ENCODE measurements at places on chromosomes 5 and 9. TPM values are rescaled to one million over a fixed set of nuclear protein-coding genes. Genes with fewer than 3 reads are reported as not detected.

ZSWIM6 gene
- total RNA-seq: 16.7 TPM

C8G gene
- total RNA-seq: not detected

LECT2 gene
- total RNA-seq: not detected

PRR16 gene
- 19.6 TPM for total RNA-seq

GRCh38 chr9:136244122-136244968, 1.3 kb downstream of the QSOX2 start:
- no peaks in the 10 kb centered on the region for H3K27me3 ChIP-seq
- H3K27ac ChIP-seq: no peak overlapping the region
- H3K4me3 ChIP-seq: peak overlapping the region; percentile 83
- DNase-seq: no peak

DNA sequence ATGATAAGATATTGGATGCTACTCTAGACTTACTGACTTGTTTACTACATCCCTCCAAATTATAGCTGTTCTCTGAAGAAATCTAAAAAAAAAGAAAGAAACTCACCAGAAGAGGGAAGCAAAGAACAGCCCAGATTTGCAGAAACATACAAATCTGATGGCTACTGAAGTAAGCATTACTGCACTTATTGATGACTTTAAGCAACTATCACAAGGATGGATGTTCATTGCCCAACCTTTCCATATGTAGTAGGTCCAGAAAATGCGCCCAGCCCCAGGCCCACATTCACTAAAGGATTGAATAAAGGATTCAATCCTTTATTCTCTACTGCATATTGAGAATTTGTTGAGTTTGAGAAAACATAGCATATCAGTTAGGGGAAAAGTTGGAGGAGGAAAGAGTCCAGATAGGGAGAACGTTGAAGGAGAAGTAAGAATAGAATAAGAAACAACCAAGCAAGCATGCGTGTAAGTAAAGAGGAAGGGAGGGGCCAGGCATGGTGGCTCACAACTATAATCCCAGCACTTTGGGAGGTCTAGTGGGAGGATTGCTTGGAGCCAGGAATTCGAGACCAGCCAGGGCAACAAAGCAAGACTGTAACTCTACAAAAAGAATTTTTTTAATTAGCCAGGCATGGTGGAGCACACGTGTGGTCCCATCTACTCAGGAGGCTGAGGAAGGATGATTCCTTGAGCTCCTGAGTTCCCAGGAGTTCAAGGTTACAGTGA, 33.8 kb upstream of the DTWD2 start:
- no peak for DNase-seq
- no peak overlapping the region for H3K27ac ChIP-seq
- H3K4me1 ChIP-seq: no peaks in the 10 kb centered on the region
- no peak overlapping the region for H3K4me3 ChIP-seq

GRCh38 chr9:36781533-36781932, 208.8 kb downstream of the MELK start:
- H3K36me3 ChIP-seq: no peaks in the 10 kb centered on the region
- no peak for DNase-seq
- H3K27me3 ChIP-seq: no peaks in the 10 kb centered on the region
- H3K27ac ChIP-seq: no peak overlapping the region
- H3K4me3 ChIP-seq: no peak overlapping the region
- no peaks in the 10 kb centered on the region for H3K4me1 ChIP-seq

GRCh38 chr5:138905541-138905940, 30.4 kb upstream of the LRRTM2 start:
- no peaks in the 10 kb centered on the region for H3K4me1 ChIP-seq
- H3K27me3 ChIP-seq: no peaks in the 10 kb centered on the region
- H3K36me3 ChIP-seq: no peaks in the 10 kb centered on the region
- no peak for DNase-seq
- H3K27ac ChIP-seq: no peak overlapping the region

DNA sequence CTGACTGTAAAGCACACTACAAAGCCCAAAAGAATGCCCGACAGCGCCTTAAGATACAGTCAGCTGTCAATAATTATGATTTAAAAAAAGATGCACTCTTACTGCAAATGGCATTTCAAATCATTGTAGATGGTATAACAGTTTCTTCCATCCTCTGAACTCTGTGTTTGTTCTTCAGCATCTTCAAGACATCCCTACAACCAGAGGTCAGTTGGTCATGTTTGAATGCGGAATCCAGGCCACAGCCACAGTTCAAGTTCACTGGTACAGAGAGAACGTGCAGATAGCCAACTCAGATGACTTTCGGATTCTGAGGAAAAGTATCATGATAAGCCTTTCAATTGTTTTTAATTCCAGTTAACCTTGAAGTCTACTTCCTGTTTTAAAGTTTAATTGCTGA, 8.7 kb upstream of the MYOT start:
- no peak overlapping the region for H3K4me3 ChIP-seq
- H3K27ac ChIP-seq: no peak overlapping the region

- H3K4me3 ChIP-seq: no peak overlapping the region
- peaks cover 4% of the 10 kb centered on the region for H3K27me3 ChIP-seq
- no peak for DNase-seq
- H3K4me1 ChIP-seq: no peaks in the 10 kb centered on the region
These were observed 74.9 kb downstream of the PDE8B start for GRCh38 chr5:77285251-77285841.

DNA sequence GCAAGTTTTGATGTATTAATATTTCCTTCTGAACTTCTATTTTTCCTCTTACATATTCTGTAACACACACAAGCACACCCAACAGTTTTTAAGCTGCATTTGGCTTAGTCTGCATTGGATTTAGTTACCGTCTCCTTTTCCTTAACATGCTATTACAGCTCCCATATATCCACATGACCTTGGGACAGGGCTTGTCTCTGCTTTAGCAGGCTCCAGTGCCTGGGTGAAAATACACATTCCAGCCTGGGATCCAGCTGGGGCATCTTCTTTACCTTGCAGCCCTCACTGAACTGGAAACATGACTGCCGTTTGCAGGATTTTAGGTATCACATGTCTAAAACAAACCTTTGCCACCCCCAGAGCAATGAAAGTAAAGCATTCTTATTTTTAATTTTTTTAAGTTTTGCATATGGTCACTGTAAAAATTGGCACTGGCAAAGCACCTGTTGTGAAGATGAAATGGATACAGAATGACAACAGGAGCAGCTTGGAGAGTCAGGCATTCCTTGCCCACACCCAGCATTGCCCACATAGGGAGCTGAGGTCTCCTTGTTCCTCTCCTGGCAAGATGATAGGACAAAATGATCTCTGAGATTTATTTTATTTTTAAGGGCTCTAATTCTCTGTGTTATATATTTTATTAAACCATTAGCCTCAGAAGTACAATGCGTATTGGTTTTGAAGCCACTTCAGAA, 4.0 kb downstream of the GADD45G start:
- DNase-seq: no peak
- H3K4me3 ChIP-seq: no peak overlapping the region
- peaks cover 26% of the 10 kb centered on the region for H3K4me1 ChIP-seq
- no peak overlapping the region for H3K27ac ChIP-seq

- H3K4me1 ChIP-seq: no peaks in the 10 kb centered on the region
- no peaks in the 10 kb centered on the region for H3K36me3 ChIP-seq
- no peak overlapping the region for H3K27ac ChIP-seq
- no peak overlapping the region for H3K4me3 ChIP-seq
These were observed 407.7 kb upstream of the IRX1 start for GRCh38 chr5:3187771-3188425.

GRCh38 chr5:40559306-40559705, 120.4 kb upstream of the PTGER4 start:
- H3K4me1 ChIP-seq: no peaks in the 10 kb centered on the region
- DNase-seq: no peak
- no peak overlapping the region for H3K4me3 ChIP-seq
- no peaks in the 10 kb centered on the region for H3K36me3 ChIP-seq
- no peak overlapping the region for H3K27ac ChIP-seq

DNA sequence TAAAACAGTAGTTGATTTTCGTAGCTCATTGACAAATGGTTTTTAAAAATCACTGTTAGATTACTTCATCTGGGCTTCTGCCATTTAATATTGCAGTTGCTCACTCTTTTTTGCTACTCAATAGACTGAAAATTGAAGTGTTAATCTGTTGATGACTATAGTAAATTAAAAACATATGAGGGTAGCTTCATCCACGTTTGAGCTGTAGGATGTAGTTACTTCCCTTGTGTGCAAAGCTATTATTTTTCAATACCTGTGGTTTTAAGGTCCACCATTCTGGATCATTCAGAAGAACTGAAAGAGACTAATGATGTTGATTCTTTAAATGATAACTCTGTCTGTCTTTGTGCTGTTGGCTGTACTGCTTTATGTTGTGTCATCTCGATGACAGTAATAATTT, 74.7 kb downstream of the LNPEP start:
- no peak overlapping the region for H3K4me3 ChIP-seq
- DNase-seq: no peak

DNA sequence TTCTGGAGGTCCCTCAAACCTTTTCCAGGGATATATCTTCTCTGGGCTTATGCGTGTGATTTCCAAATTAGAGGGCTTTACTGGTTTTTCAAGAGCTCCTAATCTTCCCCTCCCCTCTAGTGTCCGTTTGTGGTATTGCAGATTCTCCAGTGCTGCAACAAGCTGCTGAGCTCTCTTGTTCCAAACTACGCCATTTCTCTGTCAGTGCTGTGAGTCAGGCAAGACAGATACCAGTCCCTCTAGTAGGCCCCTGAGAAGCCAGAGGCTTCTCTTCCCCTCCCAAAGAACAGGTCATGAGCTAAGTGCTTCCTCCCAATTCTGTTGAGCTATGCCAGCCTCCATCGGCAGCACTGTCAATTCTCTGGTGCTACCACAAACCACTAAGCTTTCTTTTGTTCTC, 149.5 kb downstream of the FANCC start:
- no peaks in the 10 kb centered on the region for H3K36me3 ChIP-seq
- H3K27ac ChIP-seq: no peak overlapping the region
- no peaks in the 10 kb centered on the region for H3K4me1 ChIP-seq

GRCh38 chr9:116233160-116233530, 79.6 kb downstream of the PAPPA start:
- H3K4me1 ChIP-seq: peaks cover 2% of the 10 kb centered on the region
- no peaks in the 10 kb centered on the region for H3K27me3 ChIP-seq
- H3K27ac ChIP-seq: no peak overlapping the region
- DNase-seq: no peak

DNA sequence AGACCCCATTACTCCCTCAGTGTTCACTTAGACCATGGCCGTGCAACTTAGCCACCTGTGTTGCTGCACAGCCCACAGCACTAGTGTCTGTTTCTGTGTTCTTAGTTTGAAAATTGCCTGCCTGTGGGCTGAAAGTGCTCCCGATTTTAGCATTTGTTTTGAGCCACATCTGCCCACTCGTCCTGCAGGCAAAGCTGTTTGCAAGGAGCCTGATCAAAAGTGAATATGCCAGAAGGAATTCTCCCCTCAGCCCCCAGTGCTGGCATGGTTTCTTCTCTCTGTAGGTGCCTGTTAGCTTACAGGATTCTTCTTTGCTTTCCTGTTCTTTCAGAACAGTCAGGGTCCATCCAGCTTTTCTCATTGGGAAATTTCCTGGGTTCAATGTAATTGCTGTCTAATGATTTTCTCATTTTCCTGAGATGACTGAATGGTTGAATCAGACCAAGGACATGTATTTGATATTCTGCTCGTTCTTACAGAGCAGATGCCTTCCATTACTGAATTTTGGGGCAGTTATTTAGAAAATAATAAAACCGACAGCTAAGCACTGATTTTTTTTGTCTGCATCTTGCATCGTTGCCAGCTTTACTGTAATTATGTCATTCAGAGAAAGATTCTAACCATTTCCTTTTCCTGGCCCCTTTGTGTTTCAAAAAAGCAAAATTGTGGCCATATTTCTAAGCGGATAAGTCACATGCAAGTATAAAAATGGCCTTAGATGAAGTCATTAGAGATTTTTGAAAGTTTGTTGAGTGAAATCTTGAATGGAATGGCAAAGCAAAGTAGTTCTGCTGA, 111.1 kb upstream of the CKMT2 start:
- H3K27me3 ChIP-seq: no peaks in the 10 kb centered on the region
- no peaks in the 10 kb centered on the region for H3K36me3 ChIP-seq
- DNase-seq: no peak
- H3K4me1 ChIP-seq: peaks cover 6% of the 10 kb centered on the region
- H3K27ac ChIP-seq: no peak overlapping the region
- no peak overlapping the region for H3K4me3 ChIP-seq

DNA sequence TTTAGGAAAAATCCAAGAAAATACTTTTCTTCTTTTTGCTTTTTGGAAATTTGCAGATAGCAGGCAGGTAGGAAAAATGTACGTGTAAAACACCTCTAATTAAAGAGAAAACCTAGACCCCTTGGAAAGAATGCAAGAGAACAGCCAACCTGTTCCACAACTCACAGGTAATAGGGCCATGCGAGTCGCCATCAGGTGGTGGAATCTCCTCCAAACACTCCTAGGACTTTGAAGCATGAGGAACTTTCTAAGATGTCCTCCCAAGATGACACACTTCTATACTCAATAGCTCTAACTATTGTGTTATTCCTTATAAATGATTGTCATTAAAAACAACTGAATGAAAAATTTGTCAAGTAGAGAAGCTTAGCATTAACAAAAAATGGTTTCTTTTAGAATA, 174.0 kb downstream of the TMC1 start:
- H3K4me3 ChIP-seq: no peak overlapping the region
- no peak overlapping the region for H3K27ac ChIP-seq
- no peak for DNase-seq
- H3K27me3 ChIP-seq: no peaks in the 10 kb centered on the region

GRCh38 chr5:110841137-110841536, 102.3 kb downstream of the SLC25A46 start:
- H3K36me3 ChIP-seq: no peaks in the 10 kb centered on the region
- H3K27me3 ChIP-seq: no peaks in the 10 kb centered on the region
- H3K27ac ChIP-seq: no peak overlapping the region
- H3K4me3 ChIP-seq: no peak overlapping the region
- DNase-seq: no peak
- peaks cover 17% of the 10 kb centered on the region for H3K4me1 ChIP-seq

GRCh38 chr9:18478501-18479361, 4.8 kb downstream of the ADAMTSL1 start:
- no peak overlapping the region for H3K27ac ChIP-seq
- no peak overlapping the region for H3K4me3 ChIP-seq
- no peaks in the 10 kb centered on the region for H3K36me3 ChIP-seq
- no peak for DNase-seq

DNA sequence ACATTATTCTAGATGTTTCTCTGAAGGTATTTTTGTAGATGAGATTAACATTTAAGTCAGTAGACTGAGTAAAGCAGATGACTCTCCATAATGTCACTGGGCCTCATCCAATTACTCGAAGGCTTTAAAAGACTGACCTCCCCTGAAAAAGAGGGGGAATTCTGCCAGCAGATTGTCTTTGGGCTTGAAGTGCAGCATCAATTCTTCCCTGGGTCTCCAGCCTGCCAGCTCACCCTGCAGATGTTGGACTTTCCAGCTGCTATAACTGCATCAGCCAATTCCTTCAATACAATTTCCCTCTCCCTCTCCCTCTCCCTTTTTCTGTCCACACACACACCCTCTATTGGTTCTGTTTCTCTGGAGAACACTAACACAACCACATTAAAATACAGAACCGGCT, 472.8 kb downstream of the SPOCK1 start:
- H3K27ac ChIP-seq: no peak overlapping the region
- peaks cover 11% of the 10 kb centered on the region for H3K4me1 ChIP-seq
- no peak overlapping the region for H3K4me3 ChIP-seq
- H3K27me3 ChIP-seq: no peaks in the 10 kb centered on the region
- no peak for DNase-seq

Measured in vagina (tissue), 2 donors.